Eye (tissue), 1 donor: ENCODE measurements at places on chromosomes 2 and 18.

- DNase-seq, result no peak
Observed at GRCh38 chr2:98487806-98488189, 43.1 kb downstream of the INPP4A start.

DNA sequence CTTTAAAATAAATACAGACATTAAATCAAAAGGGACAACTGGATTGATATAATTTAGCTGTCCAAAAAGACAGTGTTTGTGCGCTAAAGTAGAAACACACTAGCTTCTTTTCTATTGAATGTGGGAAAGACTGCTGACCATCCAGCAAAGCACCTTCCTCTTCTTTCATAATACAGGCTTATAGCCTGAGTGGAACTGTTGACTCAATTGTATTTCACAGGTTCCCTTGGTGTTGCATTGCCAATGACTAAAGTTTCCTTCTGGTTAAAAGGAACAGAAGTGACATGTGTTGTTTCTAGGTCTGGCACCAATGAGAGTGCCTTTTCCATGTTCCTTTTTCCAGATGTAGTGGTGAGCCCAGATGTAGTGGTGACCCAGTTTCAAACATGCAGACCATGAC lies 412.3 kb downstream of the RNF144A start:
- no peak for DNase-seq

GRCh38 chr18:68722821-68723220 lies 7.9 kb upstream of the TMX3 start:
- DNase-seq, result no peak

GRCh38 chr2:7780321-7780720 lies 863.1 kb downstream of the RNF144A start:
- DNase-seq, result no peak

DNA sequence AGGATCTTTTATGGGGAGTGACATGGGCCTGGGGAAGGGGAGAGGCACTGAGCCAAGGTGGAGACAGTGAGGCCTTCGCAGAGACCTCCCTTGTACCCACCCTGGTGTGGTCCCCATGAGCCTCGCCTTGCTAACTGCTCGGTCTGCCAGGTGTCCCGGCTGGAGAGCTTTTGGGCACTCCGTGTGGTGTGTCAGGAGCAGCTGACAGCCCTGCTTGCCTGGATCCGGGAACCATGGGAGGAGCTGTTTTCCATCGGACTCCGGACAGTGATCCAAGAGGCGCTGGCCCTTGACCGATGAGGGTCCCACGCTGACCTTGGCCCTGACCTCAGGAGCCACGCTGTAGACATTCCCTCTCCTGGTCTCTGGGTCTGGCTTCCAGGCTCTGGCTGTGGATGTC lies 11.5 kb upstream of the SLC4A3 start:
- no peak for DNase-seq
